ENCODE measurements at places on chromosomes 4 and X.

- DNase-seq, result no peak
These were observed 32.9 kb upstream of the SPRY1 start for GRCh38 chr4:123363729-123364128.

DNA sequence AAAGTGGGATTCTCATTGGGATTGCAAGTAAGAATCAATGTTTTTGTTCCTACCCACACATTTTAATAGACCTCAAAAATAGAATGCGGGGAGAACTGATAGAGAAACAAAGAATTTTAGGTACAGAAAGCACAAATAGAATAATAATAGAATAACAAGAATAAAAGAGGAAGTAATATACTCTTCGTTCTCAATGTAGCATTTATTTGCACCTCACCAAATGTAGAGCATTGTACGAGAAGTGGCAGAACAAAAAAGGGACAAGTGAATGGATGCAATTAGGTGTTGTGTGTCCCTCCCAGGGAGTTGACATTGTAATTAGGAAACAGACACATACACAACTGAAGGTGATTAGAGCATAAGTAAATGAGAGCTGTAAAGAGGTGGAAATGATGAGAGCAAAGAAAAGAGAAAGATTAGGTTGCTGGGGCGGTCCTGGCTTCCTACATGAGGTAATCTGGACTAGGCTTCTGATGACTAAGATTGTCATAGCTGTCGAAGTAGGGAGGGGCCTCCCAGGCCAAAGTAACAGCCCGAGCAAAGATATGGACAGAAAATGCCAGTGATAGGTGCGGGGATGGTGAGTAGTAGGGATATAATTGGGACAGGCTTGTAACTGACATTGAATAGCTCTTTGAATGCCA lies 10.4 kb downstream of the RAB9A start:
- no peak for DNase-seq

GRCh38 chrX:17390419-17390850 lies 15.4 kb downstream of the NHS start:
- DNase-seq, result no peak

DNA sequence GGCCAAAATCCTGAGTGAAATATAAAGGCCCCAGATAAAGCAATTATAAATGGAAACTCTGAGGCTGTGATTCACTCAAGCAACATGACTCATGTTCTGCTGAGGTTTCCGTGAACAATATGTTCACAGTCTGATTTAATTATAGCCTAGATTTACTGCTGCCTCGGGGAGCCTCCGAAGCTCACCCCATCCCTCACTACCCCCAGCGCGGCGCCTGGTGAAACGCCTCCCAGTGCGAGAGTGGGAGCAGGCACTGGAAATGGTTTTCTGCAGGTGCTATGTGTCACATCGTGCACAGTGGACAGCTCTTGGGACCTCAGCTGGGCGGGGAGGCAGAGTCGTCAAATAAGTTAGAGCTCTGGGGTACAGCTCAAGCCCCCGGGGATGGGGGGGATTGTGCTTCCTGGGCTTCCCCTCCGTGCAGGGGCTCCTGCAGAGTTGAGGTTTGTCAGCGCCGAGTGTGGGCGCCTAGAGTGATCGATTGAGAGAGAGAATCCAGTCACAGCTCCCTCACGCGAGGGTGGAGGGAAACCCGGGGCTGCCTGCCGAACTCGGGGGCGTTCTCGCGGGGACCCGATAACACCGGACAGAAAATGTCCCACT lies 110.6 kb downstream of the PHKA2 start:
- DNase-seq, result no peak

GRCh38 chr4:158811704-158812103 lies 42.9 kb downstream of the FNIP2 start:
- DNase-seq, result peak; percentile 38

GRCh38 chr4:162015090-162015489 lies 148.7 kb downstream of the FSTL5 start:
- no peak for DNase-seq

DNA sequence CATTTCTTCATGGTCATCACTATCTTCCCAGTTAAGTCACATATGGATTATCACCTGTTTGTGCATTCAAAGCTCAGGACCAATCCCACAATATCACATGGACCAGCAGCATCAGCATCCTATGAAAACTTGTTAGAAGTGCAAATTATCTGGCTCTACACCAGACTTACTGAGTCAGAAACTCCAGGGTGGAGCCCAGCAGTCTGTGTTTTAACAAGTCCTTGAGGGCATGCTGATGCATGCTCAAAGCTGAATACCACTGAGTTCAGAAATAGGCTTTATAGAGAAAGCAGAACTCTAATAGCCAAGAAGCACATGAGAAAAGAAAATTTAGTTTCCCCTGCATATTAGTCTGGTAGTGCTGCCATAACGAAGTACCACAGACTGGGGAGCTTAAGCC lies 62.4 kb upstream of the GABRQ start:
- DNase-seq, result no peak

GRCh38 chr4:164948975-164949374 lies 28.5 kb downstream of the TRIM61 start:
- DNase-seq, result no peak

GRCh38 chr4:121154103-121154515 lies 10.0 kb downstream of the TNIP3 start:
- peak; percentile 58 for DNase-seq

- DNase-seq, result no peak
These were observed 737.8 kb upstream of the FRG1 start for GRCh38 chr4:189202869-189203271.

DNA sequence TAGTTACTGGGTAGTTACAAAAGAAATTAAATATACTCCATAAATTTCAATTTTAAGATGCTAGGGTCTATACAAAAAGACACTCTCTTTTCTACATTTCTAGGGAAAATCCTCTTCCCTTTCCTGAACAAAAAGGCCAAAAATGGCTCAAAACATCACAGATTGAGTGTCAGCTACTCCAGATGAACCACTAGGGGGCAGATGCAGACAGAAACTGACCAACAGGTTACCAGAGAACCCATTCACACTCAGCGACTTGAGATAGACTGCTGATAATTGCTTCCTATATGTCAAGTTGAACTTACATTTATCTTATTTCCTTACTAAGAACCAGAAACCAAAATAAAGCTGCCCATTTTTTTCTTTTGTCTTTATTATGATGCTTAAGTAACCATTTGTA lies 83.4 kb upstream of the MID1IP1 start:
- DNase-seq, result peak; percentile 10

DNA sequence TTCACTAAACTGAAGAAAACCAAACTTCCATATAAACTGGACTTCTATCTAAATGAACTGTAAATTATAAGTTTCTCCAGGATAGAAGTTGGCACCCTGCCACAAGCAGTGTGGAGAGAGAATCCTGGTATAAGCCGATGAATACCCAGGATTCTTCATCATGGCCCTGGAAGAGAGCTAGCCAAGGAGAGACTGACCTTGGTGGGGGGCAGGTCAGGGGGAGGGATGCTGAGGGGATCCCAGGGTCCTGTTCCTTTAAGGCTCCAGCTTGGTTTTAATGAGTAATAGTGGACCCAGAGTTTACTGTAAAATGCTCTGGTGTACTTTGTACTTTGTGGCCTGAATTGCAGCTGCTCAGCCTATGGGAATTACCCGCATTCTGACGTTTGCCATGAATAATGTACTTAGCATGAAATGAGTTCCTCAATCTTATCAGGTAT lies 16.9 kb downstream of the RASSF6 start:
- DNase-seq, result no peak

GRCh38 chr4:185020293-185020808 lies 2.1 kb downstream of the HELT start:
- no peak for DNase-seq

GRCh38 chr4:53889326-53890055 lies 174.9 kb downstream of the CHIC2 start:
- DNase-seq, result no peak

GRCh38 chrX:136747003-136747986 lies 33.4 kb downstream of the ARHGEF6 start:
- peak; percentile 62 for DNase-seq

- DNase-seq, result no peak
These were observed 92.5 kb upstream of the ZFP42 start for GRCh38 chr4:187903106-187903505.

DNA sequence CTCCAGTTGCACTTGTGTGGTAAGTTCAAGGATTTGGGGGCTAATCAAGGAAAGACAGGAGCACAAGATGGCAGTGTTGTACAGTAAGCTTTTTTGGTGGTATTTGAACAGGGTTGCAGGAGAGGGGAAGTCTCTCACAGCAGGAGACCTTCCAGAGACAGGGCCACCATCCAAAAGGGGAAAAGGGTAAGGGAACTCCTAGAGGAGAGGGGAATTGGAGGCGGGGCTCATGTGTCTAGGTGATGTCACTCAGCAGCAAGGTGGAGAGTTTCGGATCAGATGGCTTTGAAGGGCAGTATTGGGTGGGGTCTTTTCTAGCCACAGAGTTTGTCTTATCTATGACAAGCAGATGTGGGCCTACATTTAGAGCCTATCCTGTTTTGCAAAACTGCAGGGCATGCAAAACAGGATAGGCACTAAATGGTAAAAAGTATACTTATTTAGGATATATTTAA lies 13.4 kb upstream of the RNF175 start:
- DNase-seq, result no peak

GRCh38 chr4:44927399-44928380 lies 201.3 kb upstream of the GNPDA2 start:
- no peak for DNase-seq

DNA sequence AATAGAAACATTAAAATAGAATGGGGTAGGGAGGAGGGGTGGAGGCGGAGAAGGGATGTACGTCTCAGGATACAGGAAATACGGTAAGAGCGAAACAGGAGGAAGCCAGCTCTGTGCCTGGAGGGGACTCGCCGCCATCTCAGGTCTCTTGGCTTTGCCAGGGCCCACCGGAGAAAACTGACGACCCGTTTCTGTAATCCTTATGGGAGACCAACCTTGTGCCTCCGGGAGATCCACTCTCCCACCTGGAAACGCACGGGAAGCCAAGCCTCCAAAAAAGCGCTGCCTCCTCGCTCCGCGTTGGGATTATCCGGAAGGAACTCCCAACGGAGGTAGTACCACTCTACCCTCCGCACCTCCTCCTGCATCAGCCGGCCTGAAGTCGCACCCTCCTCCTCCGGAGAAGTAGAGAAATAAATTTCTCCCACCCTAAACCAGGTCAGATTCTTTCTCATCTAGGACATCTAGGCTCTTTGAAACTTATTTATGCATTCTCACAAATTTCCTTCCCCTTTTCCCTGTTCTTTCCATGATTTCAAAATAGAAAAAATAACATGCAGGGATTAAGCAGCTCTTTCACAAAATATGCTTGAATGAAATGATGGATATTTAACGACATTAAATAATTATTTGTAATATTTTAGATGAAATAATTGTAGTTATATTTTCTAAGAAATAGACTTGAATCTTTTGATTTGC lies at the start of gene NBDY:
Gene NBDY (plus strand): TSS at position 92 of the 699 bp plus-strand sequence. CDS start 111 bp downstream, at position 203.
- DNase-seq, result peak; percentile 41

- no peak for DNase-seq
These were observed 330.1 kb upstream of the DKK2 start for GRCh38 chr4:107366016-107366735.

GRCh38 chrX:11756354-11757318 lies 1.4 kb upstream of the MSL3 start:
- DNase-seq, result peak; percentile 17

DNA sequence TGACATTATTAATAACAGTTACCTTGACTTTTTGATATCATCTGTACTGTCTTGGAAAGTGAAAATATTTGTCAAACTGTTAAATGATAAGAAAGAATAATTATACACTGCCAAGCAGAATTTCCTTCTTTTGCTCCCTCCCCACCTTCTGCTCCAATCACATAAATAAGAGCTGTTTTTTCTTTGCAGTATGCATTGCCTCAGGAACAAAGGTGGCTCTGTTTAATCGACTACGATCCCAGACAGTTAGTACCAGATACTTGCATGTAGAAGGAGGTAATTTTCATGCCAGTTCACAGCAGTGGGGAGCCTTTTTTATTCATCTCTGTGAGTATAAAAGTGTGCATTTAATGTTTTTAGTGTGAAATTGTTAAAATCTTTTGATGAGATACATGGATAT lies 66.1 kb downstream of the CCKAR start:
- DNase-seq, result no peak

- DNase-seq, result no peak
These were observed 283.9 kb upstream of the AGA start for GRCh38 chr4:177726111-177726510.

GRCh38 chrX:48972220-48973164 lies 848 bp upstream of the KCND1 start:
- DNase-seq, result peak; percentile 51

Data from activated naive CD4-positive, alpha-beta T cell treated with anti-CD3 and anti-CD28 coated beads for 36 hours (primary cell).